ENCODE measurements at places on chromosomes 6 and 20.

DNA sequence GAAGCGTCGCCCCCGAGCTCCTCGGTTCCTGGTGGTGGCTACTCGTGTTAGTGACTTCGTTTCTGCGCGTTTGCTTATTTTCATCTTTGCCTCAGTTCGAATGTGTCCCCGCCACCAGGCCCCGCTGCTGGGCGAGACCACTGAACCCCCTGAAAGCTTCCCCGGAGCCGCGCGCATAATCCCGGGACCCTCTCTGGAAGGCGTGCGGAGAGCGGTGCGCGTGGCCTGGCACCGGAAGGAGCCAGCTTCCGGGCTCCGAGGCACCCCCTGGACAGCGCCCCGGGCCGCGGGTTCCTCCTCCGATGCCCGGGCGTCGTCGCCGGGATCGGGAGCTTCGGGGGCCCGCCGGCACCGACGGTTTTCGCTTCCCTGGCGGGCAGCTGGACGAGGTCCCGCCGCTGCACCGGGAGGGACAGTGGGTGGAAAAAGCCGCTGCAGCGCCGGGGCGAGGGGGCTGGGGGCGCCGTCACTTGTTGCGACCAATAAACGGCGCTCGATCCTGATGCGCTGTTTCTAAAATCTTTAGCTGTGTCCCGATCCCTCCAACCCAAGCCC, 643 bp upstream of the SLC35D3 start:
- DNase-seq, result no peak

GRCh38 chr6:140956571-140957369, 1176.0 kb upstream of the GJE1 start:
- no peak for DNase-seq

- DNase-seq, result no peak
Measured at GRCh38 chr6:108578595-108579327, 18.0 kb downstream of the FOXO3 start.

GRCh38 chr6:35474942-35475570, 6.9 kb downstream of the RPL10A start:
- no peak for DNase-seq

GRCh38 chr6:15016813-15017212, 229.1 kb upstream of the JARID2 start:
- no peak for DNase-seq

DNA sequence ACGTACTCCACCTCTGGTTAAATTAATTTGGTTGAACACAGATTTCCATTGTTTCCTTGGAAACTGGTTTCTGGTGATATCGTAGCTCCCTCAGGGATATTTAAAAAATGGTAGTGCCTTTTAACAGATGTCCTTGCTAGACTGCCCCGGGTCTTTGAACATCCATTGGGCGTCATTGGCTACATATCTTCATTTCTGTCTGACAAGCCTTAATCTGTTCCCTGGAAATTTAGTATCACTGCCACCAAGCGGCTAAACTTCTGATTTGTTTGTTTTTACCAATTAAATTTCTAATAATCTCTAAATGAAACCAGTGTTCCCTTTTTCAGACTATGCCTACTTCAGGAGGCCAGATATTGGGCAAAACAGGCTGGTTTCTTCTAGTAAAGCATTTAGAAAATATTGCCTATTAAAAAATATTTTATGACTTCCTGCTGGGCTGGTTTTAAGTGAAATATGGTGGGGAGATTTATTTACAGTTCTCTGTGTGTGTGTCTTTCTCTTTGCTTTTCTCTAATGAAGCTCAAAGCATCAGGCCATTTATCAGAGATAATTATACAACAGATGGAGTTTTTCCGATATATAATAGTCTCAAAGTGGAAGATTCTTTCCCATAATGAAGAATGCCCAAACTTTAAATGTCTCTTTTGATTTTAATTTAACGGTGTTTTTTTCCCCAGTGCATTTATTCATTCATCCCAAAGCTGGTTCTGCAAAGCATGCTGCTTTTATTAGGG, 249.5 kb downstream of the ZFAND3 start:
- no peak for DNase-seq

DNA sequence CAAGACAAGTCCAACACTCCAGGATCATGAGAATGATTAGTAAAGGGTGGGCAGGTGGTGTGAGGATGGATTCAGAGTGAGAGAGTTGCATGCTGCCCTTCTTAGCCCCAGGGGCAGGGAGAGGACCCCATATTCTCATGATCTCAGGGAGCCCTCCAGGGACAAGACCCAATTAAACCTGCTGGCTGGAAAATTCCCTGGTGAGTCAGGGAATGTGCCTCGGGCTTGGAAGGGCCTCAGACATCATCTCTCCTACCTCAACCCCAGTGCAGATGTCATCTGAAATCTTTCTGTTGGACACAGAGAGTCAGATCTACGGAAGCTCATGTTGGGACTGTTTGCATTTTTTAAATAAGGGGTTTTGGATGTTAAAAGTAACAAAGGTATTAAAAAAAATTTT, 9.2 kb upstream of the SIRPD start:
- no peak for DNase-seq

GRCh38 chr6:38876475-38876874, 161.4 kb downstream of the DNAH8 start:
- no peak for DNase-seq

- no peak for DNase-seq
Measured at GRCh38 chr6:68635706-68636513, 828 bp downstream of the ADGRB3 start.

GRCh38 chr6:126941751-126942150, 176.7 kb upstream of the RSPO3 start:
- no peak for DNase-seq

DNA sequence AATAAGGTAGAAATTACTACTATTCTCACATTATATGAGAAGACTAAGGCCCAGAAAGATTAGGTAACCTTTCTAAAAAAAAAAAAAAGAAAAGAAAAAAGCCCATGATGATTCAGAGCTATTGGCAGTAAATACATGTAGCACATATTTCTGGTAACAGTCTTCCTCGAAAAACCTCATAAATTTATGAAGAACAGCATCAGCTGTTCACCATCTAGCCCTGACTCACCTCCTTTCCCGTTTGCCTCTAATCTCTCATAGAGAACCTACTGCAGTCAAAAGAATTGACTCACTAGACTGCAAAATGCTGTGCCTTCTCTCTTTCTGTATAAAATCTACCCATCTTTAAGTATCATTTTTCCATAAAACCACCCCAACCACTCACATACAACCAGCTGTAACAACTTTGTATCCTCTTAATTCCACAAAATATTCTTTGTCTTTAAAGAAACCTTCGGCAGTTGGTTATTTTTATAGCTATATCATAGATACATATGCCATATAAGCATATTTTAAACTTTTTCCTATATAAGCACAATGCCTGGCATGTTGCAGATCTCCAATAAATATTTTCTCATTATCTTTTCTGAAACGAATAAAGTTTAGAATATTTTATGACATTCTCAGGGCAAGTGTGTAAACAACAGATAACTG, 152.7 kb upstream of the ENPP5 start:
- DNase-seq, result no peak

DNA sequence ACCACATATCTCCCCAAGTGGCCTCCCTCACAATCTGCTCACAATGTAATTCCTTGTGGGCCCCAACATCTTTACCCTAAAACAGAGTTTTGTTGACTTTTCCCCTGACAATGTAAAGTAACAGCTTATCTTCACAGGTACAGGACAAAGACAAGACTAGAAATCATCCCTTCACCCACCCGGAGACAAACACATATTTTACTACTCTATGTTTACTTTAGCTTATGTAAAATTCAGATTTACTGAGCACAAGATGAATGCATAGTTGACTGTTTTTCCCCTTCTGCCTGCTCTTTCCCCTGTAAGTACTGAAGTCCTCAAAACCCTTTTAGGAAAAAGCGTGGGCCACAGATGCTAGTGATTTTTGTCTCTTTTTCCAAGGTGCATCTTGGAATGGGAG, 61.0 kb downstream of the RPP21 start:
- no peak for DNase-seq

DNA sequence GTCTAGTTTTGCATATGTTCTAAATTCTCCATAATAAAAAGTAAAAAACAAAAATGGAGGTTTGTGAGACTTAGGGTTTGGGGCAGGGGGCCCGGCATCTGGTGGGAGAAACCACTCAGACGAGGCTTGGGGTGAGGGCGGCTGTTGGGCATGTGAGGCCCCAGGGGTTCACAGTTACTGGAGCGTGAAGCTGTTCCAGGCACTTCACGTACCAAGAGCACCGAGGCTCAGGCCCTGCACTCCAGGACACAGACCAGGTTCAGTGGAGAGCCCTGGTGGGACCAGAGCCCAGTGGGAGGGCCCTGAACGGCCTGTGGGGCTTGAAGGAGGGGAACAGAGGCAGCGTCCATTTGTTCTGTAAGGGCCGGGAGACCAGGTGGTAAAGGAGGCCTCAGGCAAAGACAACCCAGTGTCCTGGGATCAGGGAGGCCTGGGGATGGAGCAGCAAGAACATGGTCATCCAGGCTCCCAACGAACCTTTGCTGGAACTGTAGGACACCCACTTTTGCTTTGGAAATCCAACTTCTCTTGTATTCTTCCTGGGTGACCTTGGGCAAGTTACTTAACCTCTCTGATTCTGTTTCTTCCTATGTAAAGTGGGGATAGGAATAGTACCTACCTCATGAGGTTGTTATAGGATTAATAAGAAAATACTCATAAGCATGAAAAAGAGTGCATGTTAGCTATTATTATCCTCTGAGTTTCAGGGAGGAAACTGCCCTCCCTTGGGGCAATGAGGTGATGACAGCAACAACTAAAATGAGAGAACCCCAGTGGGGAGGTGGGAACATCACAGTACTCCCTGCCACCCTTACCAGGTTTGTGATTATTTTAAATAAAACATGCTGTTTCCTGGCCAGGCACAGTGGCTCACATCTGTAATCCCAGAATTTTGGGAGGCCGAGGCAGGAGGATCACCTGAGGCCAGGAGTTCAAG, 1.1 kb upstream of the FGD2 start:
- no peak for DNase-seq

DNA sequence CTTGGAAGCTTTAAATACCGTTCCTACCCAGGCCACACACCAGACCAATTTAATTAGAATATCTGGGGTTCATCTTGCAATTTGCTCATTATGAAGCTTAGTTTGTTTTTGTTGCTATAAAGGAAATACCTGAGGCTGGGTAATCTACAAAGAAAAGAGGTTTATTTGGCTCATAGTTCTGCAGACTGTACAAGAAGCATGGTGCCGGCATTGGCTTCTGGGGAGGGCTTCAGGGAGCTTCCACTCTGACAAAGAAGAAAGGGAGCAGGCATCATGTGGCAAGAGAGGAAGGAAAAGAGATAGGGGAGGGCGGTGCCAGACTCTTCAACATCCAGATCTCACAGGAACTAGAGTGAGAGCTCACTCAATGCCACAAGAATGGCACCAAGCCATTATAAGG, 73.6 kb downstream of the RNF182 start:
- DNase-seq, result no peak

GRCh38 chr6:4487538-4487937, 288.7 kb upstream of the CDYL start:
- no peak for DNase-seq

DNA sequence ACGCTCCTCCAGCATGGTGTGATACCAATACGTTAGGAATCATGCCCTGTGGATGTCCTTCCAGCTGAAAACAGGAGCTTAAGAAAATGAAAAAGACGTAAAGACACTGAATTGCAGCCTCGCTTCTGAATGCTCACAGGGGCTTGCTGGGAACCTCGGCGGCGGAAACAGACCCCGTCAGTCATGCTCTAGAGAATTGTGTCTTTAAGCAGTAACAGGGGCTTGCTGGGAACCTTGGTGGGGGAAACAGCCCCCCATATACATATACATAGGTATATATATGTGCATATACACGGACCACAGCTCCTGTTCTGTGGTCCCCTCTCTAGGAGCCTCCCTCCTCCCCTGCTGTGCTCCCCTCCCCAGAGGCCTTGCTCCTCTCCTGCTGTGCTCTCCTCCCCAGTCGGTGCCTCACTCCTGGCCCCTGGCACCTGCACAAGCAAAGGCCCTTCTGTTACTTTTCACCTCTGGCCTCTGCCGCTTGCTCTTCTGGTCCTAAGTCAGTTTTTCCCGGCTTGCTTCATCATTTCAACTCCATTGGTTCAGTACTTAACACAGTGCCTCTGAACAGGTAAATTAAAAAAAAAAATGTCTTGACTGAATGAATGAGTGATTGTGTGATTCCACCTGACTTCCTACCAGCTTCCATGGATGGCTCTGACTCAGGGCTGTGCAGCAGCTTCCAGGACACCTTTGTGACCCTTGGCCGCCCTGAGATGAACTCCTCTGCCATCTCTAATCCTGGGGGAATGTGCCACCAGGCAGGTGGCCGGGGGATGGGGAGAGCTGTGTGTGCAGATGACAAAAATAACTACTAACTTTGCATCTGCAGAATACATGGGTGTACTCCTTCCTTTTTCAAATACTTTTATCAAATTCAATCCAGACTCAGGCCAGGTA, 246.1 kb downstream of the SMOC2 start:
- DNase-seq, result no peak

GRCh38 chr6:71254323-71254722, 34.3 kb upstream of the OGFRL1 start:
- no peak for DNase-seq

DNA sequence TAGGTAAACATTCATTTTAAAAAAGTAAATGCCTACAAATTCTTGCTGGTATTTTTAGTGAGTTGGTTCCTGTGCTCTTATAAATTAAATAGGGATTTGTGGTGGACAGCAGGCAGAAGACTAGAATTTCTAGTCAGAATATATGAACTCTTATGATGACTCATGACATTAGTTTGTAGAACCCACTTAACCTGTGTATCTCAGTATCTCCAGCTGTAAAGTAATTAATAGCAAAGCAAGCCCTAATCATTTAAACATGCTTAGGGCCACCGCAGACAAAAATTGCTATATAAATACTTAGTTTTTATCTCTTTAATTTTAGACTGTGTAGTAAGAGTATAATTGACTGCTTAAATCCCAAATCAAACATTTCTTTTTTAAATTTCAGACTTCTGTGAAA, 2.4 kb downstream of the FAM135A start:
- no peak for DNase-seq

- no peak for DNase-seq
Measured at GRCh38 chr20:60144974-60145527, 186.8 kb downstream of the CDH26 start.

- DNase-seq, result peak; percentile 34
Measured at GRCh38 chr6:170087941-170088581, 202.8 kb downstream of the DLL1 start.

- DNase-seq, result no peak
Measured at GRCh38 chr20:41861772-41862422, 243.7 kb upstream of the CHD6 start.

GRCh38 chr6:20069021-20069522, 143.2 kb downstream of the MBOAT1 start:
- no peak for DNase-seq

- DNase-seq, result no peak
Measured at GRCh38 chr20:63433351-63433750, 39.1 kb downstream of the KCNQ2 start.

GRCh38 chr6:151239603-151240035, at the start of gene AKAP12:
AKAP12 (plus strand) TSS chr6:151239967; CDS start chr6:151240563, 596 bp downstream.
- DNase-seq, result no peak

GRCh38 chr6:14110001-14110818, 7.4 kb upstream of the CD83 start:
- no peak for DNase-seq

DNA sequence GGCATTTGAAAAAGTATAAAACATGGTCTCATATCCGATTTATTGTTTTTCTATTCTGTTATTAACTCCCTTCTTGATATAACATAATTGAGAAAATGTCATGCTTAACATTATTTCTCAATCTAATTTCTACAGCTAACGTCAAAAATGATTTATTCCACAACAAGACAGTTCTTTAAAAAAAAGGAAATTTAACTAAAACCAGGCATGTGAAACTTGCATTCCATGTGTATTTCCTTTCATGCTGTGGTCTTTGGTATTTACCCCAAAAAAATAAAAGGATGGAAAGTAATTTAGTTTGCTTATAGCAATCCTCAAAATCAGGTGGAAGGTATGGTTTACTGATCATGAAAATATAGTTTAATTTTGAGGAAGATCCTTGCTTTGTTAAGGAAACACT, 142.8 kb downstream of the COL21A1 start:
- DNase-seq, result no peak
